ENCODE measurements at places on chromosomes 4 and X. TPM values are rescaled to one million over a fixed set of nuclear protein-coding genes. Genes with fewer than 3 reads are reported as not detected.

Gene RTL9
- total RNA-seq: not detected

Gene XAGE5
- not detected for total RNA-seq

Gene MAGEA2
- total RNA-seq: not detected

Gene EFHC2
- total RNA-seq: 1.1 TPM

Gene NLRP2B
- total RNA-seq: not detected

Gene CLCN5
- total RNA-seq: 1.3 TPM

Gene GAGE13
- total RNA-seq: not detected

Gene AWAT2
- not detected for total RNA-seq

- no peaks in the 10 kb centered on the region for H3K4me1 ChIP-seq
- no peaks in the 10 kb centered on the region for H3K36me3 ChIP-seq
- no peak for DNase-seq
- no peak overlapping the region for H3K4me3 ChIP-seq
- no peaks in the 10 kb centered on the region for H3K27me3 ChIP-seq
- H3K27ac ChIP-seq: no peak overlapping the region
Observed at GRCh38 chrX:115490814-115491213, 70.2 kb upstream of the PLS3 start.

GRCh38 chrX:49002091-49002935, at the start of gene GRIPAP1:
Gene GRIPAP1, minus strand, starts transcription at chrX:49002264. Its CDS starts 35 bp downstream, at chrX:49002229.
- peak within 1 kb of the TSS; percentile 90 for H3K27ac ChIP-seq
- no peaks in the 10 kb centered on the region for H3K27me3 ChIP-seq

DNA sequence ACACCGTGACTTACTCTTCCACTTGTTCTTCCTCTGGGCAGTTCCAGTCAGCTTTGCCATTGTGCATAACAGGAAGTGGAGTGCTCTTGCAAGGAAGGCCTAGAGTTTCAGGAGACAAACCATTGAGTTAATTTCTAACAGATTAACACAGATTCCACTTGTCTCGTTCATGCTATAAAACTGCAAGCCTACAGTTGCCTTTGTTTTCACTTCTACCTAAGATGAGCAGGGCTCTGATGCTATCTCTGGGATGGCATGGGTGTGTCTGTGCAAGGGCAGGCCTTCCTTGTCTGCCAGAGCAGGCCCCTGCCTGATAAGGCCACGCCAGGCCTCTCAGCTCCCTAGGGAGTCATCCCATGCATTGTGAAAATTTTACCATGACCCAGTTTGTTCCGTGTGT, 67.7 kb upstream of the PGRMC2 start:
- no peaks in the 10 kb centered on the region for H3K27me3 ChIP-seq
- no peaks in the 10 kb centered on the region for H3K4me1 ChIP-seq
- no peak for DNase-seq
- H3K4me3 ChIP-seq: no peak overlapping the region

DNA sequence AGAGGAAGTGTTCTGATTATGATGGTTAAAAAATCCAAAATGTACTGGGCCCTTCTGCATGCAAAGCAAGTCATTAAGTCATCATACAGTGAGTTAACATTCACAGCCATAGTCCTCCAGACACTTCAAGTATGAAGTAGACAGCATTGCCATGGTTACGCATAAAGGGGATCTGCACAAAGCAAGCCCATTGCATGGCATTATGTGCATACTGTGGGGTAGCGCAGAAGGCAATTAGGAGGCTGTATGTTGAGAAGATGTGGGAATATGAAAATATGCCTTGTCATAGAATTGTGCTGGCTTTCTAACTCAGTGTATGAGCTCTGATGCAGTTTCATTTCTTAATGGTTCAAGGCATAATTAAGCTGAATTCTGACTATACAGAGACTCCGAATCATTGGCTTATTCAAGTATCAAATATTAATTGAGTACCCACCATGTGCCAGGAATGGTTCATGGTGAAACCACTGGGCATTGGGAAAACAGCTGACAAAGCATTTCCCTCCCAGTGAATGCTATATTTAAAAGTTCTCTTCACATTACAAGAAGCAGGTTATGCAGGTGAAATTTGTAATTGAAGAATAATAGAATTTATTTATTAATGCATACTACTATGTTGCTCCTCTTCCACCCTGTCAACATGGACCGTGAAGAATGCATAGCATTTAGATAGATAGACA, 588.9 kb downstream of the ZNF674 start:
- no peaks in the 10 kb centered on the region for H3K36me3 ChIP-seq
- no peaks in the 10 kb centered on the region for H3K27me3 ChIP-seq
- H3K27ac ChIP-seq: no peak overlapping the region
- no peak overlapping the region for H3K4me3 ChIP-seq
- no peak for DNase-seq

GRCh38 chr4:87026800-87027495, 92.1 kb downstream of the AFF1 start:
- H3K4me1 ChIP-seq: peaks cover 11% of the 10 kb centered on the region
- DNase-seq: no peak
- H3K4me3 ChIP-seq: no peak overlapping the region
- H3K36me3 ChIP-seq: no peaks in the 10 kb centered on the region

GRCh38 chr4:101911616-101912015, 121.1 kb downstream of the BANK1 start:
- no peak for DNase-seq
- no peaks in the 10 kb centered on the region for H3K4me1 ChIP-seq

- no peak overlapping the region for H3K4me3 ChIP-seq
- H3K4me1 ChIP-seq: no peaks in the 10 kb centered on the region
- DNase-seq: no peak
- no peaks in the 10 kb centered on the region for H3K36me3 ChIP-seq
Observed at GRCh38 chr4:138911909-138912703, 103.5 kb upstream of the NOCT start.

- H3K4me1 ChIP-seq: no peaks in the 10 kb centered on the region
- no peaks in the 10 kb centered on the region for H3K27me3 ChIP-seq
- no peak for DNase-seq
- H3K36me3 ChIP-seq: no peaks in the 10 kb centered on the region
Observed at GRCh38 chr4:114005569-114006442, 26.4 kb upstream of the ARSJ start.

- no peak overlapping the region for H3K27ac ChIP-seq
- H3K36me3 ChIP-seq: no peaks in the 10 kb centered on the region
- peaks cover 2% of the 10 kb centered on the region for H3K27me3 ChIP-seq
- DNase-seq: no peak
- H3K4me3 ChIP-seq: no peak overlapping the region
Observed at GRCh38 chr4:139889901-139890300, 224.3 kb downstream of the MGST2 start.

GRCh38 chrX:136061286-136061685, 76.1 kb downstream of the SLC9A6 start:
- H3K4me3 ChIP-seq: no peak overlapping the region
- DNase-seq: no peak
- H3K27ac ChIP-seq: no peak overlapping the region

DNA sequence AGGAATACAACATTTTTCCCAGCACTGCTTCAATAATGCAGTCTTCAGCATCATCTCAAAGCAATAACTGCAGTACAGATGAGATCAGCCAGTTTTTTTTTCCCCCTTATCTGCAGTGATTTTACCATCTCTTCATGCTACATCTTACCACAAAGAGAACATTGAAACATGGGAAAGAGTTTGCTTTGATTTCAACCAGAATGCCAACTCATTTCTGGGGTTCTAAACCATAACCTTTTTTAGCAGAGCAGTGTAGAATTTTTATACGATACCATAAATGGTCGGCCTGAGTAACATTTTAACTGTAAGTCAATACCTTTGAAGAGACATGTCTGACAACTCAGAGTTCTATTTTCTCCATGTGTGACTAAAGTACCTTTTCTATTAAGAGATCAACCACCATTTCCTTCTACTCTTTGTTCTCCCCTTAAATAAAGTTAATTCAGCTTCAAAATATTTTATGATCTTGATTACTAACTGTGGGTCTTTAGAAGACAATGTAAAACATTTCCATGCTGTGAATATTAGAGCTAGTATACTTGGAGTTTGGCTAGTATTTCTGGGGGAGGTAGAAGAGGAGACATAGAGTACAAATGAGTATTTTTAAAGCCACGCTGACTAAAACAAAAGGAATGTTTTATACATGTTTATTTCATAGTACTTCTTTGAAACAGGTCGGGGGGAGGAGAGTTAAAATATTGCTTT, 69.1 kb downstream of the TET2 start:
- H3K27me3 ChIP-seq: no peaks in the 10 kb centered on the region
- no peak for DNase-seq
- no peaks in the 10 kb centered on the region for H3K36me3 ChIP-seq
- H3K4me1 ChIP-seq: peaks cover 4% of the 10 kb centered on the region
- peak overlapping the region; percentile 6 for H3K27ac ChIP-seq

- no peak for DNase-seq
- H3K36me3 ChIP-seq: no peaks in the 10 kb centered on the region
- H3K27me3 ChIP-seq: no peaks in the 10 kb centered on the region
- H3K27ac ChIP-seq: no peak overlapping the region
Observed at GRCh38 chrX:74505437-74505836, 84.1 kb downstream of the SLC16A2 start.

DNA sequence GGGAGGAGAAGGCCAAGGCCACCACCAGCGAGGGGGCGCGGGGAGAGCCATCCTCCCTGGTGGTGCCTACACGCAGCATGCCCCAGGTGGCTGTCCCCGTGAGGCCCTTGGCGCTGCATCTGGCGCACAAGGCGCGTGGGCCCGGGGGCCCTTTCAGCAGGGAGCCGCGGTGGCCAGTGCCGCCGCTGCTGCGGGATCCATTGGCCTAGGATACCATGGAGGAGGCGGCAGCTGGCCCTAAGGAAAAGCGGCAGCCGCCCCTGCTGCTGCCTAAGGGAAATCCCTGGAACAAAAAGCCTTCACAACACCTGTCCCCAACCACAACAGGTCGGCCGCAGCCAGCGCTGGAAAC, 1059.6 kb downstream of the TECRL start:
- no peak overlapping the region for H3K4me3 ChIP-seq
- H3K4me1 ChIP-seq: no peaks in the 10 kb centered on the region
- no peaks in the 10 kb centered on the region for H3K36me3 ChIP-seq
- no peaks in the 10 kb centered on the region for H3K27me3 ChIP-seq
- H3K27ac ChIP-seq: no peak overlapping the region
- DNase-seq: no peak

GRCh38 chr4:74714611-74715130, 79.7 kb downstream of the BTC start:
- H3K27ac ChIP-seq: no peak overlapping the region
- no peaks in the 10 kb centered on the region for H3K36me3 ChIP-seq
- no peak for DNase-seq
- no peaks in the 10 kb centered on the region for H3K27me3 ChIP-seq
- no peaks in the 10 kb centered on the region for H3K4me1 ChIP-seq

DNA sequence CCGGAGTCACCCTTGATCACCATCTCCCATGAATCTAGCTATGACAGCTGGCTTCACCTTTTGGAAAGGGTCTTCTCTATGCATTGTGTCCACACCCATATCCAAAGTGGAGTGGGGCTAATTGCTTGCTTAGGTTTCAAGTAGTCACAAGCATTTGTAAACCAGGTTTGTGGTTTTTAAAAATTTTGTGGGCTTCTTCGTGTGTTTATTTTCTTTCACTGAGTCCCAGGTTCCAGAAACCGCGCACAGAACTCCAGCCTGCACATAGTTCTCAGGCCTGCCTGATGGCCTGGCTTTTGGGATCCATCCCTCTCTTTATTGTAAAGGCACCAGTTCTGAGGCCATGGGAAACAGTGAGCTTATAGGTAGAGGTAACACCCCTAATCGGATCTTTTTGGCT, 70.2 kb upstream of the TLR3 start:
- no peak for DNase-seq
- H3K4me1 ChIP-seq: no peaks in the 10 kb centered on the region
- no peak overlapping the region for H3K4me3 ChIP-seq
- H3K27ac ChIP-seq: no peak overlapping the region
- H3K27me3 ChIP-seq: no peaks in the 10 kb centered on the region

DNA sequence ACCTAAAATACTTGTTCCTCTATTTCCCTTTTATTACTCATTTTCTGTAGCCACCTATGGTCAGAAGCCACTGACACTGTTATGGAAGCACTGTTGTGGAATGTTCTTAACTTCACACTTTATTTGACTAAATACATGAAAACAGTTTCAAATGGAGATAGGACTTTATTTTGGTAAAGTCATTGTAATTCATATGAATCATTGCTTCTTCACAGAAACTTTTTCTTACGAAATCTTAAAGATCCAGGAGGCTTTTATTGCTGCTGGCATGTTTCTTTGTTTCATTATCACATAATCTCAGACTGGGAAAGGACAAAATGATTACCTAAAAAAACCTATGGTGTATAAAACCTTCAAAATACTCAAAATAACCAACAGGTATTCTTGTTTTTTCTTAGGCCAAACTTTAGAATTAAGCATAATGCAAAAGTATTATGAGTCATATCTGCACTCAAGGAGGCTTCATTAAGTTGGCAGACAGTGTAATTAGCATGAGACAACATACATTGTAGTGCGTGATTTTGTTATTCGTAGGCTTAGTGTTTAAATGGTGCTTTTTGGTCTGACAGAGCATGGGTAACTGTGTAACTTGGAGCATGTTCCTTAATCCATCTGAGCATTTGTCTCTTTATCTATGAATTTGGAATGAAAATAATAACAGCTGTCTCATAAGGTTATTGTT, 58.0 kb downstream of the SH3BGRL start:
- H3K4me3 ChIP-seq: no peak overlapping the region
- no peaks in the 10 kb centered on the region for H3K27me3 ChIP-seq
- no peak overlapping the region for H3K27ac ChIP-seq
- H3K36me3 ChIP-seq: no peaks in the 10 kb centered on the region
